T1000 (cell line): ENCODE measurements at places on chromosomes 3 and 15.

DNA sequence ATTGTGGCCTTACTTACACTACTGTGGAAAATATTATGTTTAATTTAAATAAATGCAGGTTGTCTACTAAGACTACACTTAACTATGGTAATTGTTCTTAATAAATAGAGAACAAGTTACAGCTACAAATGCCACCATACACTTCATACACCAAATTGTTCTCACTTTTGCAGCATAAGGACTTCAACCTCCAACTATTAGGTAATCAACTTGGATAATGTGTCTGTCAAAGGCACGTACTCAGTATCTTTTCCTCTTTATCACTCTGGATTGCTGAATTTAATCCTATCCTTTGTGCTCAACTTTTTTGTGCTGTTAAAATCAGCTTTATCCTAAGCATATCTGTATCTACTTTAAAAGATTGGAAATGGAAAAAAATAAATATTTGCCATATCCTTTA lies 41.6 kb upstream of the TMEM87A start:
- no peak for DNase-seq

DNA sequence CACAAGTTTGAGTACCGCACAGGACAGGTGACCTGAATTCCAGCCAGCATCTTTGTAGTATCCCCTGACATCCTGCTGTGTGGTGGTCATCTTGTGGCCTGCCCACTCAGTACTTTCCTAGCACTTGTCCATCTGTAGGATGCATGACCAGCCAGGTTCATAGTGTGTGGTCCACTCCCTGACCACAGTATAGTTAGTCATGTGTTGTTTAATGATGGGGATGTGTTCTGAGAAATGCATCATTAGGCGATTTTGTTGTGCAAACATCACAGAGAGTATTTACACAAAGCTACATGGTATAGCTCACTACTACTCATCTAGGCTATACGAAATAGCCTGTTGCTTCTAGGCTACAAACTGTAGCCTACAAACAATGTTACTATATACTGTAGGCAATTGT lies 16.9 kb upstream of the RBPMS2 start:
- no peak for DNase-seq

DNA sequence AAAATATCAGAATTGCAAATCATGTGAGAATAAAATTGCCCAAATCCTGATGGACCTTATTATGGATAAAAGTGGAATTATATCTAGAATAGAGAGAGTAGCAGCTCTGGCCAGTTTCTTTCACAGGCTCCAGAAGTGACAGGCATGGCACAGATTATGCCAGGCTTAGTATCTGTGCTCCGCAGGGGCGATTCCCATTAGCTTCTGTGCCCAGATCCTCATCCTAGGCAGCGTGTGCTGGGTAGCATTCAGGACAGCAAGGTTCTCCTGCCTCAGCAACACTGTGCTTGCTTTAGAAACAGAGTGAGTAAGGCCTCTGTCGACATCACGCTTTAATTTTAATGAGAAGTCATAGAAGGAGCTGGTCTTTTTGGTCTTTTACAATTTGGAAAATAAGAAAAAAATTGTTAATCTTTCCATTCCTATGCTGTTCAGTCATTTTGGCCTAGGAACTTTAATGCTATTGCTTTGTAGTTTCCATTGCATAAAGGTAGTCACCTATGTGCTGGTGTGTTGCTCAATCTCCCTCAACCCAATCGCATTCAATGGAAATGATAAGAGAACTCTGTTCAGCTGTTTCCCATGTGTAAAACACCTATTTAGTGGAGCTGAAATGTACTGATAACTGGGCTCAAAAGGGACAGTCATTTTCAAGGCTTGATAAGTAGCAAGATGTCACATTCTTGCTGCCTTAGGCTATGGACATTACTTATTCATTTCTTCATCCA lies 770.1 kb downstream of the AGBL1 start:
- no peak for DNase-seq

GRCh38 chr3:71327936-71328335 lies 255.6 kb downstream of the FOXP1 start:
- no peak for DNase-seq

- DNase-seq, result no peak
Measured at GRCh38 chr3:175208326-175208725, 349.2 kb downstream of the NAALADL2 start.
